ENCODE measurements at places on chromosomes 3 and 15.
A peak's percentile ranks its signal among the peaks of the same experiment; 100 is the strongest.

DNA sequence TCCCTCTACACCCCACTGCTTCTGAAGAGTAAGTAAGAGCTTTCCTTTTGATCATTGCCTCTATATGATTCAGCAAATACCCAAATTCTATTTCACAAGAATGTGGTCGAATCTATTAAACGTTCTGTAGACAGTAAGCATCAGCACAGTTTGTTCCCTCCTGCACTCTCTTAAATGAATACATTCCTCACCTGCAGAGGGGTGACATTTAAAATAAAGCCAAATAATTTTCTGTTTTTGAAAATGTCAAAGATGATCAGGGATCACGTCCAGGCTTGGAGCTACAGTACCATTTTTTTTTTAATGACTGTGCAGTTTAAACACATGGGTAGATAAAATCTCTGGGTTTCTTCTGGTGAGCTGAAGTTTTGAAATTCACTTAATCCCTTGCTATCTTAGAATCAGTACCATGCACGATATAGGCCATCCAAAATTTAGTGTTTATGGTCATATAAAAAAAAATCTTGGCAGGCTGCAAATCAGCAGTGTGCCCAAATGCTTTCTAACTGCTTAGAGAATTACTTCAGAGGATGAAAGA is 12.8 kb downstream of the PYDC2 start:
- no peak for DNase-seq

DNA sequence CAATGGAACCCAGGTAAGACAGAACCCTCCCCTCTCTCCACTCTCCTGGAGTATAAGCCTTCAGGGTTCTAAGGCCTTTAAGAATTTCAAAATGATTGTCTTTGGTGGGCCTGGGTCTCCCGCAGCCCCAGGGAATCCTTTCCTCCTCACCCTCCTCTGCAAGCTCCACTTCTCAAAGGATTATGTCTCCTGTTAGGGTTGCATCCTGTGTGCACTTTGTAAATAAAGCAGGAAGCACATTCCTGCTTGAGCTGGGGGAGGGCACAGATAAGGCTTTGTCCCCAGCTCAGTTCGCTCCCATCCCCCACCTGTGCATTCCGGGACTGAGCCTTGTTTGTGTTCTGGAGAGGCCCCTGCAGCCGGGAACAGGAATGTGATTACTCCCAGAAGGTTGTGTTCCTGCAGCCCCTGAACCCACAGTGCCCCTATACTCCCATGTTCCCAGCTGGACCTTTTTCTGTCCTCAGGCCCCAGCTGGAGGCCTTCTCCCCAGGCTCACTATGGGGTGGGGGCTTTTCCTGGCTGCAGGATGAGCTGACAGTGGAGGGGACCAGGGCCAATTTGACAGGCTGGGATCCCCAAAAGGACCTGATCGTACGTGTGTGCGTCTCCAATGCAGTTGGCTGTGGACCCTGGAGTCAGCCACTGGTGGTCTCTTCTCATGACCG is 9.5 kb downstream of the TYRO3 start:
- no peak for DNase-seq

GRCh38 chr15:56760186-56760585 is 26.9 kb upstream of the ZNF280D start:
- no peak for DNase-seq

DNA sequence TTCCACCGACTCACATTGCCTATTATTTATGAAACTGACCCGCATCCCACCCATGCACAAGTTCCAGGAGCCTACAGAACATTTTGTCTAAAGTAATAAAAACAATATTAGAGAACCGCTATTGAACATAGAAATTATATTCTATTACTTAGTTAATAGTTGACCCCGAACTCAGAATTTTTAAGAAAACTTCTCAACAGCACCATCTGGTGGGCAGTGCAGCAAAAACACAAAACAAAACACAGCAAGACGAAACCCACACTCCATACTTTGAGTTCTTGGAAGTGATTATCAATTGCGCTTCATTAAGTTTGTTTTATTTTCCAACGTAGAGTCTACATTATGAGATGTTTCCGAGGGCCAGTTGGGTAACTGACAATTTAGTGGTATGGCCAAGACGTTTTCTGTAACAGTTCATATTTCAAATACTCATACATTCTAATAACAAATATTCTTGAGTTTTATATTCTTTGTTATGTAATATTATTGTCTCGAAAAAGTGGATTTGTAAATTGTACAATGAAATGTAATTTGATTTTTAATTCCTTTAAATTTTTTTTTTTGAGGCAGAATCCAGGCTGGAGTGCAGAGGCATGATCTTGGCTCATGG is 24.0 kb upstream of the C3orf70 start:
- no peak for DNase-seq

GRCh38 chr3:115359536-115359935 is 212.4 kb upstream of the ZBTB20 start:
- no peak for DNase-seq

DNA sequence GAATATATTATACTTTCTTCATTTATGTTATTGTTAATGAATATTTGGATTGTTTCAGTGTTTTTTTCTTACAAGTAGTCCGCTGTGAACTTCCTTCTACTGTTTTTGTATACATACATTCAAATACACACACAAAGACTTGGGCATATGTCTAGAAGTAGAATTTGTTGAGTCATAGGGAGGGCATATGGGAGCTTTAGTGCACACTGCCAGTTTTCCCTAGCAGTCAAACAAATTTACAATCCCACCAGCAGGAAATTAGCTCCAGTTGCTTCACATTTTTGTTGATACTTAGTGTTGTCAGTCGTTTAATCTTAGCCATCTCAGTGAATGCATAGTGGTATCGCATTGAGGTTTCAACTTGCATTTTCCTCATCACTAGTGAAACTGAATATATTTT is 492.3 kb downstream of the DIPK2A start:
- no peak for DNase-seq

DNA sequence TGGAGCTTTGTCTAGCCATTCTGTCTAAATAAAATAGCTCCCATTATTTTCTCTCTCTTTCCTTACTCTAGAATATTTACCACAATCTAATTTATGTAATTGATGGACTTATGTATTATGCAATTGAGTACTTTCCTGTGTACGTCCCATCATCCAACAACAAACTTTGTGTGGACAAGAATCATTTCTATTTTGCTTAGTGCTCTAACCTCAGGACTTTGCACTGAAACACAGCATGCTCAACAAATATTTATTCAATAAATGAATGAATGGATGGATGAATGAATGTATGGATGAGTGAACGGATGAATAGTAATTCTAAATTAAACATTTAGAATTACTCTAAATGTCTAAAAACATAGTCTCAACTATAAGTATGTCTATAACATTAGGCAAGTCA is 115.2 kb upstream of the RORA start:
- no peak for DNase-seq

DNA sequence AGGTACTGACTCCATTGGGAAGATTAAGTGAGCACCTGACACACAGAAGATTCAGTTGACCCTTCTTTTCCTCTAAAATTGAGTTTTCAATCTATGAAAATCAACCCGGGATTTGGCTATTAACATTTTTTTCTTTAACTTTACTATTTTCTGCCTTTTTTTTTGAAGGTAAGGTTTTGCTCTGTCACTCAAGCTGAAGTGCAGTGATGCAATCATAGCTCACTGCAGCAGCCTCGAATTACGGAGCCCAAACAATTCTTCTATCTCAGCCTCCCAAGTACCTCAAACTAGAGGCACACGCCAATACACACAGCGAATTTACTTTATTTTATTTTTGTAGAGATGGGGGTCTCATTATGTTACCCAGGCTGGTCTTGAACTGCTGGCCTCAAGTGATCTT is 1029.5 kb downstream of the MCTP2 start:
- no peak for DNase-seq

- no peak for DNase-seq
Measured at GRCh38 chr15:85826756-85827515, 32.2 kb upstream of the KLHL25 start.

GRCh38 chr3:101512396-101512645 is 691 bp downstream of the SENP7 start:
- DNase-seq: no peak

GRCh38 chr15:60077581-60078359 is 73.7 kb downstream of the FOXB1 start:
- DNase-seq: peak; percentile 66

GRCh38 chr15:26623071-26623470 is 149.8 kb downstream of the GABRB3 start:
- no peak for DNase-seq

DNA sequence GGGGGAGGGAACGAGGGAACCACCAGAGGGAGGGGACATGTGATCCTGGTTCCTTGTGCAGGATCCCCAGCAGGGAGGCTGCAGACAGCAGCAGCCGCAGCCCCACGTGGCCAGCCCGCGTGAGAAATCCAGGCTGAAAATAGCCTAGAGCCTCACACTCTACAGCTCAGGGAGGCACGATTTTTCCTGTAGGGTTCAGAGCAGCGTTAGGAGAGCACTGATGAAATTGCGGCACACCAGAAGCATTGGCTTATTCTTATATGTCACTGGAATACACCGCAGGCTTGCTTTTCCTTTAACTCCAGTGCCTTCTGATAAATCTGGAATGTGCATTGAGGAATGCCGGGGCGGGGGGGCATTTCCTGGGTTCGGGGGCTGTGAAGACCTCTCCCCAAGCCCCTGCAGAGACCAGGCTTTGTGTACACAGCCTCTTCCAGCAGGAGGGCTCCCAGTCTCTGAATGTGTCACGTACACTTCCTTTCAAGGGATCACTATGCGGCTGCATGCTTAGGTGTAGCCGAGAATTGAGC is 193.0 kb downstream of the ATP10A start:
- DNase-seq: no peak

- DNase-seq: no peak
Measured at GRCh38 chr15:75229191-75230015, 27.7 kb downstream of the C15orf39 start.

- DNase-seq: no peak
Measured at GRCh38 chr15:81301385-81301784, 22.6 kb downstream of the STARD5 start.

DNA sequence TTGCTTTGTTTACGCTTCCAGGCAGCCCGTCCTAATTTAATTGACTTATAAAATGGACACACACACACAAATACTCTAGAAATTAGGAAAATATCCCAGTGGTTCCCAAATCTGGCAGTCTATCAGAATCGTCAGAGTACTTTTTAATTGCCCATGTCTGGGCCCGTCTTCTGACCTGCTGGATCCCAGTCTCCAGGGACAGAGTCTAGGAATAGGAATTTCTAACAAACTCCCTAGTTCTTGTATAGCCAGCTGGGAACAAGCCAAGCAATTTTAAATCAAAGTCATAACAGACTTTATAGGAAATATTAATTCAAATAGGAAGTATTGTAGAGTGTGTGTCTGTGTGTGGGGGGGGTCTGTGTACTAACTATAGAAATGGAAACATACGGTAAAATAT is 33.4 kb downstream of the LDHAL6B start:
- DNase-seq: no peak

DNA sequence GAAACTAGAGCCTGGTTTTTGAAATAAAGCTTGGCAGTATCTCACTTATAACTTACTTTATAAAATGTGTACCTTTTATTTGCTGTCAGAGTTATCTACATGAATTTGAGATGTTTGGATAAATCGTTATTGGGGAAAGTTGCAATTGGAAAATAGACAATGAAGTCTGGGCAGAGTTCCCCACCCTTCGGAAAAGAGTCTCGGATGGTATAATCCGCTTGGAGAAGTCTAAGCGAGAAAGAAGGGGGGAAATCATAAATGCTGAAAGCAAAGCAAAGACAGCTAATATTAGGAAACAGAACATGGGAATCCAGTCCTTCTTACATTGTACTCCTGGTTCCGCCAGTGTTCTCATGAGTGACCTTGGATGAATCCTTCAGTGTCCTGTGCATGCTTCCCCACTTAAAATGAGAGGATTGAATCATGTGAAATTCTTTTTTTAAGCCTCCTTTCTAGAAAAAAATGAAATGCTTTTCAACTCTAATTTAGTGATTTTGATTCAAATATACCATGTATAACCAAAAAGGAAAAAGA is 162.4 kb downstream of the ATG7 start:
- DNase-seq: no peak

DNA sequence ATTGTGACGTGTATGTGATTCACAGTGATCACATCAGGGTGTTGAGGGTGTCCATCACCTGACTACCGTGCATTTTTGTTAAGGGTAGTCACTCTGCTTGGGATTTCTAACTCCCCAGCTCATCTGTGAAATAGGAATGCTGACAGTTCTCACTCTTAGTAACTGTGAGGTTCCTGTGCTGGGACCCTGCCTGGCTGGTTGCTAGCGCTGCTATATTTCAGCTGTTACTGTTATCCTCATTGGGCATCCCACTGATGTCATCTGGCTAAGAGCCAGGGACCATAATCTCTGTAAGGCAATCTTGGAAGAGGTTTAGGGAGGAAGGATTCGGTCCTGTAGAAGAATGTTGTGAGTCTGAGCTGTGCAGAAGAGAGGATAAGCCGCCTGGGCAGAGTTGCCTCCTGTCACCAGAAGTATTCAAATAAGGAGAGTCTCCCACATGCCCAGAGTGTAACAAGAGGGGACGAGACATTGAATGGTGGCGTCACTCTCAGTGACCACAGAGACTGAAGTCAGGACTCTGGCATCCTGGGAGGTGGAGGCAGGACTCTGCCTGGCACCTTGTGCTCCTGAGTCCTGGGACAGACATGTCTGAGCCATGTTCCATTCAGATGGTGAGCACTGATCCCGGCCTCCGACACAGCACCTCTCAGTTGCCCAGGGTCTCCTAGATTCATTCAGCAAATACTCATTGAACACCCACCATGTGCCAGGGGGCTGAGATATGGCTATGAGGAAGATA is 52.2 kb downstream of the FBLN2 start:
- DNase-seq: no peak

DNA sequence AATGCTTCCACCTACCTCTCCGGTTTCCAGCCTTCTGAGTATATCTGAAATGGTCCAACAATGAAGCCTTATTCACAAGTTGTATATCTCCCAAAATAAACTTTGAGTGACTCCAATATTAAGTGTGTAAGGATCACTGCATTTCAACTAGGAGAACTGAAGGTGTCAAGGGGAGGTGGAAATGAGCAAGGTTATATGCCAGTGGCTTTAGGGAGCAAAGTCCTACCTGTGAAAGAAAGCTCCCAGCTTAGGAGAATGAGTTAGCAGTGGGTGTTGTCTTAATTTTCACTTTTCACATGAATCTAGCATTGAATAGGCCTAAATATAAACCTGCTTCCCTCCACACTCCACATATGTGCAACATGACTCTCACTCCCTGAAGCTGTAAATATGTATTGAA is 29.0 kb downstream of the LMCD1 start:
- no peak for DNase-seq

DNA sequence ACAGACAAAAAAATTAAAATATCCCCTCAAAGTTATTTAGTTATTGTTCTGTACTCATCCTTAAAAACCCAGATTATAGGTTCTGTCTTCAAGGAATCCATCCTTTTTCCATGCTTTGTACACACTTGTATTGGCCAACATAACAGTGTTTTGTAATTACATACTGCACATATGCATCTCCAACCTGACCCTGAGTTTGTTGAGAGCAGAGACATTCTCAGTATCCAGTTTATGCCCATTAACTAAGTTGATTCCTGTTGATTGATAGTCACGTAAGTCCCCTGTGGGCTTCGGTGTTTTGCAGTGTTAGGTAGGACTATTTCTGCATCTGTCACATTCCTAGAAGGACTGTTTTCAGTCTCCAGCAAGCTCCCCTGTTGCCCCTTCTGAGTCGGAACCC is 33.6 kb downstream of the MOBP start:
- no peak for DNase-seq

GRCh38 chr3:141193066-141193830 is 38.4 kb upstream of the PXYLP1 start:
- DNase-seq: peak; percentile 5
